ENCODE measurements at places on chromosomes 2 and 18.

GRCh38 chr2:240620149-240620731 lies 5.0 kb upstream of the GPR35 start:
- no peak for DNase-seq

DNA sequence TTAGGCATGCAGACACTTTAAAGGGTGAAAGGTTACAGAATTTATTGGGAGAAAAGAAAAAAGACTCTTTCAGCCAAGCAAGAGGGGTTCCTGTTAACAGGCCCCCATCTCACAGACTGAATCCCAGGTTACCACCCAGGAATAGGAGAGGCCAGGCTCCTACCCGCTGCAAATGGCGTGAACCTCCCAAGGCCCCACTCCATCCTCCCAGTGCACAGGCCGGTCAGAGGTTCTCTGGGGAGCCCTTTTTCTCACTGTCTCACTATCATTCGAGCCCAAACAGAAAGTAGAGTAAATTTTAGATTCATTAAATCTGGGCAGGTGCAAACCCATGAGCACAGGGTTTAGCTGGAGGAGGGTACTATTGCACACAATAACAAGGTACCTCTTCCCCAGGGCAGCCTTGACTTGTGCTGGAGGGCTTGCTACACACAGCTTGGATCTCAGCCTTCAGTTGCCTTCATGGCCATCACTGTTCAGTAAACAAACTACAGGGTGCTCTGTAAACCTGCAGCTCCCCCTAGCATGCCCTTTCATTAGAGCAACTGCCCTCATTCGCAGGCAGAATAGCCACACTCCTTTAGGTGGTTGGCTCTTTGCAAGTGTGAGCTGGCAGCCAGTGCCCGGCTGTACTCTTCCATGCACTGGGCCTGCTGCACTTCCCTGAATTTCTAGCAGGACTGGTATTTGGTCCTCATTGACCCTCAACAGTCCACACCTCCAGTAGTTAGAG lies 7.3 kb upstream of the PLEK start:
- no peak for DNase-seq

DNA sequence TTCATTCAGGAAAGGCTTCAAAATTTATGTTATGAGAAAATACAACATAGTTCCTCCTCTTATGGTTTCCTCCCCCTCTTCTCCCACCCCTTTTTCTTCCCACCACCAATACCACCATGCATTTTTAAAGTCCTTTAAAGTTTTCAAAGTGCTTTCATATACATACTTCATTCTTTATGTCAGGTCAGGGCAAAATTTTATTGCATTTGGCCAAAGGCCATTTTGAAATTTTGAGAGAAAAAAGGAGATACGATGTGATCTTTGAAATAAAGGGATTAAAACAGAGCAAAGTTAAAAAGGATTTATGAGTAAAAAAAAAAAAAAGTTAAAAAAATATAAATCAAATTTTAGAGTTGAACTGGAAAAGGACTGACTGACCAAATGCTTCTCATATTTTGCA lies 792.5 kb upstream of the FANCL start:
- DNase-seq = no peak

- DNase-seq = no peak
These were observed 185.1 kb upstream of the LHCGR start for GRCh38 chr2:48940606-48941005.

GRCh38 chr2:515441-516127 lies 161.6 kb downstream of the TMEM18 start:
- DNase-seq = no peak
